Activated naive CD8-positive, alpha-beta T cell treated with anti-CD3 and anti-CD28 coated beads for 36 hours (primary cell): ENCODE measurements at places on chromosomes 1 and 21. TPM values are rescaled to one million over a fixed set of nuclear protein-coding genes. Genes with fewer than 3 reads are reported as not detected.

- no peak for DNase-seq
Observed at GRCh38 chr1:55957276-55957675, 622.1 kb downstream of the PLPP3 start.

DNA sequence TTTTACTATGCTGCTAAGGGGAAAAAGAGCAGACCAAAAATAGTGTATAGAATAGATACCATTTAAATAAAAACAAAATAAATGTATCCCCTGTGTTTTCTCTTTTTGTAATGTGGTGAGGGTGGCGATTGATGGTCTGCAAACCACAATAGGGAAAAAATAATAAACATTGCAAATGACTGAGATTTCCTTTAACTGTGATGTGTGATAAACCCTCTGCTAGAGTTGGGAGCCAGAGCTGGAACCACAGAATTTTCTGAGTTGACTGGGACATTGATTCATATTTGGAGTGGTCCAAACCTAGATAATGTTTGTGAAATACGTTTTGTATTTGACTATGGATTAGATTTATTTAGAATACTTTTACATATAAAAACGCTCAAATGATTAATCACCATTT lies 70.6 kb upstream of the PTGFR start:
- DNase-seq, result no peak

GRCh38 chr1:20255666-20256065 lies 35.0 kb upstream of the VWA5B1 start:
- DNase-seq, result no peak

DNA sequence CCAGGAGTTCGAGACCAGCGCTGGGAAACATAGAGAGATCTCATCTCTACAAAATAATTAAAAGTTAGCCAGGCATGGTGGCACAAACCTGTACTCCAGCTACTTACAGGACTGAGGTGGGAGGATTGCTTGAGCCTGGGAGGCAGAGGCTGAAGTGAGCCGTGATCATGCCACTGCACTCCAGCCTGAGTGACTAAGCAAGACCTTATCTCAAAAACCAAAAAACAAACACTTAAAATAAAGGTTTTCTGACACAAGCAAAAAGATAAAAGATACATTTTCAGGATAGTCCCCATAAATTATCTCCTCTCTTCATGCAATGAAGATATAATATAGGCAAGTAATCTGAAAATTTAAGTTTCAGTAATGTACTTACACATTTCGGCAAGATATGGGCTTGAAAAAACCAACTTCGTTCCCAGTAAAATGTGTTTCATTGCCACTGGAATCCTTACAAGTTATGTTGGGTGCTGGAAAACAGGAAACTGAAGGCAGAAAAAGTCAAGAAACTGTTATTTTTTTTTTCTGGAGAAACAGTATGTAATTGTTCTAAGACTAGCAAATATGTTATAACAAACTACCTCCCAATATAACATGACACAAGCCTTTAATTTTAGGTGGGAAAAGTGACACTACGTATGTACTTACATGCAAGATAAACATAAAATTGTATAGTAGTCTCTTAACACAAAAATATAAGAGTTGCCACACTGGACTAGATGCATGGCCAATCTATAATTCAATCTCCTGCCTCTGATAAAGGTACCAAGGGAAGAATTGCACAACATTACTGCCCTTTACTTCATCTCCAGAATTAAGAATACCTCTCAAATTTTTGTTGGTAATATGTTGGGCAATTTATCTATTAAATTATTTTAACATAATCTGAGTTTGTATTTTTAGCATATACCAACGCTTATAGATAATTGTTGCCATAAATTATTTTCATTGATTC lies 15.7 kb downstream of the TM2D1 start:
- DNase-seq, result no peak

DNA sequence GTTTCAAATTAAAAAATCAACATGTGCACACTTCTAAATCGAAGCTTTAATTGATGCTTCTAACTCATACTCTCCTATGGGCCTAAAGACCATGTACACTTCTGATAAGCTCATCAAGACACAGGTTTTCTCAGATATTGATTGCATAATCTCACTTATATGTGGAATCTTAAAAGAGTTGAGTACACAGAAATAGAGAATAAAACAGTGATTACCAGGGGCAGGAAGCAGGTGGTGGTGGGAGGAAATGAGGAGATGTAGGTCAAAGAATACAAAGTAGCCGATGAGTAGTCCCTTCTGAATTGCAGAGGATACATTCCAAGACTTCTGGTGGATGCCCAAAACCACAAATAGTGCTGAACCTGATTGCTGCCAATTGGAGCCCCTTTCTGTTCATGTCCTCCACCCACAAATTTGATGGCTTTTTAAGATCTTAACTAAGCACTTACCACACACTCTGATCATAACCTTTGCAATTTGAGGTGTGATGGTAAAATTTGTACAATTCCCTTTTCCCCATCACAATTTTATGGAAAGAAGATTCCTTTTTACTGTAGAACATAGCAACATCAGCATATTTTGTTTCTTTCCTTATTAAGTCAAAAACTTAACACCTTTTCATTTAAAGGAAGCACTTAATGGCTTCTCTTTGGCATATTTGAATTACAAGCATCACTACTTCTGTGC lies 3.3 kb upstream of the CD1B start:
- no peak for DNase-seq

GRCh38 chr1:15765495-15766194 lies 7.0 kb downstream of the FBLIM1 start:
- DNase-seq, result no peak

DNA sequence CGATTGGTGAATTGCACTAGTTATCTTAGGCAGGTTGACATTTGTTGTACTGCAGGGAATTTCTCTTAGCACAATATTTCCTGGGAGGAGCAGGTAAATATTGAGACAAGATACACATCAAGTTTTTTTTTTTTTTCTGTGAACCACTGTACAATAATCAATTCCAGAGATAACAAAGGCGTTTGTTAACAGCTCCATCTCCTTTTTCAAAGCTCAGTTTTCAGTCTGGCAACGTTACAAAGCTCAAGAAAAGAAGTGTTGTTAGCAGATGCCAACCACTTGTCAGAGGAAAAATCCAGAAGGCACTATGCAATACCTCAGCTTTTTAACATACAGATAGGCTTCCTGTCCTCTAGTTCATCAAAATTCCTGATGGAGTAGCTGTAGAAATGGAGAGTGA lies 40.9 kb upstream of the DAB1 start:
- DNase-seq, result no peak

GRCh38 chr1:201584471-201585092 lies 45.7 kb downstream of the NAV1 start:
- DNase-seq, result no peak

DNA sequence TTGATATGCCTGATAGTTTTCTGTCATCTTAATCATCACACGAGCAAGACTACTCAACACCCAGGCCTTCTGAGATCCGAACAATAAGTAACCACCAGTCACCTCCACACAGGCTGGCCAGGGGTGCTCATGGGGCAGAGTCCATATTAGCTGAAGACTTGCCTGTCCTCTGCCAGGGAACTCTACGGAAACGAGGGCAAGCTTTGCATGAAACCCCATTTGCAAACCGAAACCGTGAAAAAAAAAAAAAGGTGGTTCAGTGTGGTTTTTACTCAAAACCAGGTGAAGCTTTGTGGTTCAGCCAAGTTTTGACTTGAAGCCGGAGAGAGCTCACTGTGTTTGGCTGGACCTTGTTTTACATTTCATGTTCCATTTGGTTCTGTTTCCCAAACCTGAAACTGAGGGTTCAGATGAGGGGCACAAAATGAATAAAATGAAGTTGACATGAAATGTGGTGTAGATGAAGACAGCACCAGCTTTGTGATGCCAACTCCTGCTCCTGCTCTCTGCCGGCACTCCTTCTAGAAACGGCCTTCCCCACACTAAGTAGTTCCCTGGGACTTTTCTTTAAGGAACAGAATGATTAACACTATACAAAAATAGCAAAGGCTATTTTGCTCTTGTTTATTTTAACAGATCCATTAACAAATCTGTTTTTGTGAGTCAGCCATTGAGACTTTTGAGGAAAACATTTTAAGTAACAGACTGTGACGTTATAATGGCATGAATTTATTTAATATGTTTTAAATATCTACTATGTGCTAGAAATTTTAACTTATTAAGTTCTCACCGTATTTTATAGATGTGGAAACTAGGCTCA lies 74.7 kb downstream of the RUNX1 start:
- peak; percentile 56 for DNase-seq

GRCh38 chr21:17987382-17988101 lies 168.4 kb upstream of the C21orf91 start:
- no peak for DNase-seq

NMNAT2 gene
- not detected for total RNA-seq

KIF2C gene
- total RNA-seq, result 65.0 TPM

AADACL3 gene
- not detected for total RNA-seq

PODN gene
- total RNA-seq, result not detected

BTG3 gene
- total RNA-seq, result 40.8 TPM

MFAP2 gene
- total RNA-seq, result not detected
